ENCODE measurements at places on chromosomes 1 and 21.

DNA sequence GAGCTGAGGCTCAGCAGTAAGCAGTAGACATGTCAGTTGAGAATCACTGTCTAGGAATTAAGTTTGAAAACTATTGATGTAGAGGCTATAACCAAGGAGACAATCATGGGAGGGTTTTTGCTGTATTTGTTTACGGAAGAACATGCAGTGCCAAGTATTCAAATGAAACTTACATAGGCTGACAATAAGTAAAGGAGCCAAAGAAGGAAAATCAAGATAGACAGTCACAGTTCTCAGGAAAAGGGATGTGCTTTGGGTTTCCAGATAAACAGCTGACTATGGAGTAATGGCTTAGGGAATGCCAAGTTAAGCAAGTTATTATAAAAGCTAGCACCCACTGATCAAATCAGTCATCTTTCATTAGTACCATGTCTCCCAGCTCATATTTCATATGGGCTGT lies 21.5 kb downstream of the GNG12 start:
- DNase-seq: no peak

- DNase-seq: no peak
Observed at GRCh38 chr1:10671090-10671489, 125.4 kb downstream of the CASZ1 start.

DNA sequence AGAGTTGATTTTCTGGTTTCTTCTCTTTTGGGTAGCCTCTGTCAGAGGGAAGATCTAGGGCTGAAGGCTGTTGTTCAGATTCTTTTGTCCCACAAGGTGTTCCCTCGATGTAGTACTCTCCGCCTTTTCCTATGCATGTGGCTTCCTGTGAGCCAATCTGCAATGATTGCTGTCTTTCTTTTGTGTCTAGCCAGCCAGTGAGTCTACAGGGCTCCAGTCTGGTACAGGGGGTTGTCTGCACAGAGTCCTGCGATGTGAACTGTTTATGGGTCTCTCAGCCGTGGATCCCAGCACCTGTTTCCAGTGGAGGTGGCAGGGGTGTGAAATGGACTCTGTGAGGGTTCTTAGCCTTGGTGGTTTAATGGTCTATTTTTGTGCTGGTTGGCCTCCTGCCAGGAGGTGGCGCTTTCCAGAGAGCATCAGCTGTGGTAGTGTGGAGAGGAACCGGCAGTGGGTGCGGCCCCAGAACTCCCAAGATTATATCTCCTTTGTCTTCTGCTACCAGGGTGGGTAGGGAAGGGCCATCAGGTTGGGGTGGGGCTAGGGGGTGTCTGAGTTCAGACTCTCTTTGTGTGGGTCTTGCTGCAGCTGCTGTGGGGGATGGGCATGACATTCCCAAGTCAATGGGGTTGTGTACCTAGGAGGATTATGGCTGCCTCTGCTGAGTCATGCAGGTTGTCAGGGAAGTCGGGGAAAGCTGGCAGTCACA lies 81.3 kb upstream of the C21orf91 start:
- no peak for DNase-seq

GRCh38 chr1:234413990-234414389 lies 40.7 kb downstream of the COA6 start:
- DNase-seq: no peak

- no peak for DNase-seq
Observed at GRCh38 chr1:106194206-106194605, 862.3 kb upstream of the PRMT6 start.

DNA sequence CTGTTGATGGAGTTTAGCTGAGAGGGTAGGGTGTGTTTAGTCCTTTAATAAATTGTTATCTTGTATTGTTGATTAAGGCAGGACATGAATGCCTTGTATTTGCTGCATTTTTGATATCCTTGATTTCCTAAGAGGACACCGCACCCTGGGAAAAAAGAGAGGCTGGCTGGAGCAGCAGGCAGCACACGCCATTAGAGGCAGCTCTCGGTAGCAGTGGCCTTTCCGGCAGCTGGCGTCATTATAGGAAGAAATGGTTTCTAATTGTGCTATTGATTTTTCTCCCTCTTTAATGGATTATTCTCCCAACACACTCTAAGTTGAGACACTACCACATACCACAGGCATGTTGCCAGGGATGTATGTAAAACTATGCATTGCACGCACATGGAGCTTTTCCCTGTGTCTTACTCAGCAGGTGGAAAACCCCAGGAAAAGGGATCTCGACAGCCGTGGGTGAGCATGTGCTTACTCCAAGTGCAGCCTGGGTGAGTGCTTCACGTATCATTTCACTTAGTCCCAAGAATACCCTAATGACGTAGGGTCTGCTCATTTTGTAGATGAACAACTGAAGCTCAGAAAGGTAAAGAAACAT lies 440.4 kb upstream of the RUNX1 start:
- no peak for DNase-seq

- DNase-seq: no peak
Observed at GRCh38 chr1:56285554-56286402, 293.6 kb downstream of the PLPP3 start.

- peak; percentile 54 for DNase-seq
Observed at GRCh38 chr21:46008893-46009621, 27.5 kb downstream of the COL6A1 start.

- no peak for DNase-seq
Observed at GRCh38 chr21:46307625-46308024, 16.0 kb downstream of the C21orf58 start.

DNA sequence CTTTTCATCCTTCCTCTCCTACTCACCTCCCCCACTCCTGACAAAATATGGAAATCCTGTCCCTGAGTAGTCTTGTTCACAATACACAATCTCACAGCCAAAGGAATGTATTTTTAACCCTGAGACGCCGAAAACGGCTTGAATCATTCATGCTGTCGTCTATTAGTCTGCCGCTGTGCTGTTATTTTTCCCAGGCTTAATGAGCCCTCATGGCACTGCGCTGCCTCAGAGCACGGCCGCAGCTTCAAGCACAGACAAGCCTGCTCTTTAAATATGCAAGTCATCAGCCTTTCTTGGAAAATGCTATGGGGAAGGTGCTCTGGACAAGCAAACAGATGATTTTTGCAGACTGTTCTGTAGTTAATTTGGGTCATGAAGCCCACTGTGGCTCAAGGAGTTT lies 302.7 kb downstream of the DISC1 start:
- no peak for DNase-seq

GRCh38 chr1:52911541-52911940 lies 10.0 kb downstream of the ECHDC2 start:
- DNase-seq: no peak

- no peak for DNase-seq
Observed at GRCh38 chr1:169753549-169753948, 19.7 kb upstream of the SELE start.

- DNase-seq: no peak
Observed at GRCh38 chr1:169012416-169012815, 94.1 kb upstream of the ATP1B1 start.

DNA sequence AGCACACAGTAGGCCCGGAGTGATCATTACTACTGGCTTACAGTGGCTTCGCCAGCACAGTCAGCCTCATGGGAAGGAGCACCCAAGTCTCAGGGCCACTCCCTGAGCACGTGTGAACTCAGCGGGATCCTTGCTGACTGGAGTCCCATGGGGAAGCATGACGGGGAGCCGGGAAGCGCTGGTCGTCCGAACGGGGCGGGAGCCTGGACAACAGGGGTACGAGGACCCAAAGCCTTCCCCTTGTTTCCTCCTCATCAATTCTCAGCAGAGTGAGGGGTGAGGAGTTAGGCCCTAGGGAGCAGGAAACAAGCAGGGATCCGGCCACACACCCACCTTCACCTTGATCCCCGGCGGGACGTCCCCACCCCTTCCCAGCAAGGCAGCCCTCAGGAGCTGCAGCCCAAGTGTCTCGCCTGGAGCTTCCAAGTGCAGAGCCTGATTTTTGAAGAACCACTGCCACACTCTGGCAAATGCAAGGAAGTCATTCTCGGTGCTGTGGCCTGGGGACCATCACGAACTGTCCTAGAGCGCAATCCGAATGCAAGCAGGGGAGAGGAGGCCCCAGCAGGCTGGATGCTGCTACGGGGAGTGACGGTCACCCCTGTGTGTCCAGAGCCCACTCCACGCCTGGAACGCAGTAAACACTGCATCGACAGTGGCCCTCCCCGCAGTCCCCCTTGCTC lies 35.5 kb downstream of the TOMM20 start:
- DNase-seq: peak; percentile 53

DNA sequence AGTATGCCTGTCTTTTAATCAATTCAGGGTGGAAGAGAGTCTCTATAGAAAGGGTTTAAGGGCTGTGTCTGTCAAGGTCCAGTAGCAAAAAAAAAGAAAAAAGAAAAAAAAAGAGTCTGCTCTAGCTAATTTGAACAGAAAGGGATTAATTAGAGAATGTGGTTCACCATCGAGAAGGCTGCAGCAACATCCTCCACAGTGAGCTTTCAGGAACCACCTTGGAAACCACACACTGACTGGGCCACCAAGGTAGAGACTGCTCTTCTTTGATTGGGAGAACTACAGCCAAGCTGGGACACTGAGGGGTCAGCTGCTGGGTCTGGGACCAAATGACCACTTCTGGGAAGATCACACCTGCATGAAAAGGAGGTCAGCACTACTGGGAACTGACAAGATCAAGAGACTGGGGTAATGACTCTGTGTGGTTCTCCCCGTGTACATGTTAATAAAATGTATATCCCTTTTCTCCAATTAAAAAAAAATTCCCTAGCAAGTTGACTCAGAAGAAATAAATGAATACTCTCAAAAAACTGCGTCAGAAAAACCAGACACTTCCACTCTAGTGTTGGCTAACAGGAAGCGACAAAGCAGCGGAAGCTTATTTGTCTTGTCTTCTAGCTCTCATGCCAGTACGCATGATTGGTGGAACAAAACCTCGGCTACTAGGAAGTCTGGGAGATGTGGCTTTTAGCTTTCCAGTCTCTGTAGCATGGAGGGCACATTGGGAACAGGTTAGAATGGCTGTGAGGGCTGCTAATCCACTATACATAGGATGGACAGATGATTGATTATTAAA lies 60.0 kb upstream of the IVNS1ABP start:
- no peak for DNase-seq

- no peak for DNase-seq
Observed at GRCh38 chr1:230427981-230428380, 1.8 kb upstream of the PGBD5 start.

- peak; percentile 51 for DNase-seq
Observed at GRCh38 chr1:228039006-228039903, 32.5 kb downstream of the WNT3A start.

DNA sequence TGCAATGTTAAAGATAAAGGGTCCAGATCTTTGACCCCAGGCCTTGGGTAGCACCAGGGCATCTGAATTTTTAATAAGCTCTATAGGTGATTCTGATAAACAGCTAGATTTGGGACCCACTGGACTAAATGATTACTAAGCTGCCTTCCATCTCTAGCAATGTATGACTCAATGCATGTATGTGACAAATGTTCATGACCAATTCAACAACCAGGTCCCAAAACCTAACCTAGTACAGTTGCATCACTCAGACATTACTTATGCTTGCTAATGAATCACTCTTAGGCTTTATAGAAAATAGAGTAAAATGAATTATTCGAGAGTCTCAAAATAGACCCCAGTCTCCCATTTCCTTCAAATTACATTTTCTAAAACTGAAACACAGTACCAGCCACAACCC lies 35.5 kb downstream of the RCAN1 start:
- no peak for DNase-seq

DNA sequence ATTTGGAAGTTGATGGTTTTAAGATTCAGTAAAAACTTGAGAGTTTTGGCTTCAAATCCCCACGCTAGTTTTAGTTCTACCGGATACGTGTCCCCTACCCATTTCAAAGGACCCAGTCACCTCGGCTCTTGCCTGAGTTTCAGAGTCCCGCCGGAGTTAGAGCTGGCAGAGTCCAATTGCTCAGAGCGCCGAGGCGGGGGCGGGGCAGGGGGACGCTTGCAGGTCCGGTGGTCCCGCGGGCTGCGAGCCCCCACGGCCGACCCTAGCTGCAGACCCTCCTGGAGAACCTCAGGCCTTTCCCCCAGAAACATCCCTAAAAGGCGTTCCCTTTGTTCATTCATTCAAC lies 765 bp upstream of the VPS45 start:
- peak; percentile 75 for DNase-seq

GRCh38 chr1:45012639-45013278 lies 705 bp downstream of the UROD start:
- peak; percentile 73 for DNase-seq

GRCh38 chr1:54593571-54594160 lies 29.7 kb downstream of the FAM151A start:
- no peak for DNase-seq

DNA sequence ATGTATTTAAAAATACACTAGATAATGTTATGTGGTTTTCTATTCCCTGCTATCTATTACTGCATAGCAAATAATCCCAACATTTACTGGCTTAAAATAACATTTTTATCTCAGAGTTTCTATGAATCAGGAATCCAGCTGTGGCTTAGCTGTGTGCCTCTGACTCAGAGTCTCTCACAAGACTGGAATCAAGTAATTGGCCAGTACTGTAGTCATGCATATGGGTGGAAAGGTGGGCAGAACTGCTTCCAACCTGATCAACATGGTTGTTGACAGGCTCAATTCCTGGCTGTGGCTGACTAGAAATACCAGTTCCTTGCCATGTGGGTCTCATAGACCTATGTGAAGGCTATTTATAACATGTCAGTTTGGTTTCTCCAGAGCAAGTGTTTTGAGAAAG lies 131.8 kb downstream of the PDE4B start:
- DNase-seq: no peak

DNA sequence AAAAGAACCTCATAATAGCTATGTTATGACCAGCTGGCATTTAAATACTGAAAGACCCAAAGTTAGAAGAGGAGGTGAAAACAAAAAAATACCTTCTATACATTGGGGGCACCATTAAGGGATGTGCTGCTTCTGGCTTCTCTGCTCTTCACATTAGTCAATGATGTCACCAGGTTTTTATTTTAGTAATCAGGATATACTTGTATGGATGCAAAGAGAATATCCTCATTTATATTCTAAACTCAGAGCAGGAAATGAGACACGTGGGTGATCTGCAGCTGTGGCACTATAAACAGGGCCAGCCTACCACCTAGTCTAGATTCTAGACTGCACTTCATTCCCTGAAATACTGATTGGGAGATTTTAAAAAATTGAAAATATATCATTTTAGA lies 51.2 kb downstream of the WLS start:
- no peak for DNase-seq

DNA sequence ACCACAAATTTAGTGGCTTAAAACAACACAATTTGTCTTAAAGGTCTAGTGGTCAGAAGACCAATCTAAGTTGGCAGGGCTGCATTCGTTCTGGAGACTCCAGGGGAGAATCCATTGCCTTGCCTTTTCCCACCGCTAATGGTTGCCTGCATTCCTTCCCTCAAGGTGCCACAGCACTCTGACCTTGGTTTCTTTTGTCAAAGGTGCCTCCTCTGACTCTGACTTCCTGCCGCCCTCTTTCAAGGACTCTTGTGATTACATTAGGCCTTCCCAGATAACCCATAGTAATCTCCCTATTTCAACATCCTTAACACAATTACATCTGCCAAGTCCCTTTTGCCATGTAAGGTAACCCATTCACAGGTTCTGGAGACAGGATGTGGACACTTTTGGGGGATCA lies 145.3 kb downstream of the S1PR1 start:
- no peak for DNase-seq

DNA sequence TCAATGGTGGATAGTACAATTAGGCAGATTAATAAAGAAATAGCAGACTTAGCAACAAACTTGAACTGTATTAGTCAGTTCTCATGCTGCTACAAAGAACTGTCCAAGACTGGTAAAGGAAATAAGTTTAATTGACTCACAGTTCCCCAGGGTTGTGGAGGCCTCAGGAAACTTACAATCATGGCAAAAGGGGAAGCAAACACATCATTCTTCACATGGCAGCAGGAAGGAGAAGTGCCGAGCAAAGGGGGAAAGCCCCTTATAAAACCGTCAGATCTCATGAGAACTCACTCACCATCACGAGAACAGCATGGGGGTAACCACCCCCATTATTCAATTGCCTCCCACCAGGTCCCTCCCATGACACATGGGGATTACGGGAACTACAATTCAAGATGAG lies 27.1 kb upstream of the PDE4B start:
- no peak for DNase-seq
